ENCODE measurements at places on chromosomes 4 and X. TPM values are rescaled to one million over a fixed set of nuclear protein-coding genes. Genes with fewer than 3 reads are reported as not detected.
A peak's percentile ranks its signal among the peaks of the same experiment; 100 is the strongest.

GRCh38 chrX:41716222-41716621, 7.8 kb upstream of the GPR82 start:
- peaks cover 27% of the 10 kb centered on the region for H3K27me3 ChIP-seq
- no peak overlapping the region for H3K4me3 ChIP-seq
- no peak for DNase-seq
- H3K4me1 ChIP-seq, result no peaks in the 10 kb centered on the region
- no peak overlapping the region for H3K27ac ChIP-seq
- no peaks in the 10 kb centered on the region for H3K36me3 ChIP-seq

DNA sequence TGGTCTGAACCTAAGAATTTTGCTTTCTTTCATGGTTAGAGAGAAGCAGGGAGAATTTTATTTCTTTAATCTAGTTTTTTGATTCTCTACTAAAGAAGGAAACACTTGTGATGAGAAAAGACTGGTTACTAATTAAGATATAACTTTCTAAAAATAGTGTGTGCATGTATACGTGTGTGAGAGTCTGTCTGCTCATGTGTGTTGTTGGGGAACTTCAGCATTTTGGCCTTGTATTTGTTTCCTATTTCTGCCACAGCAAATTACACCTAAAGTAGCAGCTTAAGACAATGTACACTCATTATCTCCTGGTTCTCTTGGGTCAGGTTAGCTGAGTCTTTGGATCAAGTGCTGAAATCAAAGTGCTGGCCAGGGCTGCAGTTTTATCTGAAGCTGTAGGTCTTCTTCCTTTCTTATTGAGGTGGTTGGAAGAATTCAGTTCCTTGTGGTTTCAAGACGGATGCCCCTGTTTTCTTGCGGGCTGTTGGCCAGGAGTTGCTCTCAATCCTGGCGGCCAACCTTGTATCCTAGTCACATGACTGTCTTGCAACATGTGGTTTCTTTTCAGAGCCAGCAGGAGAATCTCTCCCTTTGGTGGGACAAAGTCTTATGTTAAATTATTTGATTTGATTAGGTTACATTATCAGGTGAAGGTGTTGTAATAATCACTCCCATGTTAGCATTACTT, 188.4 kb upstream of the CLNK start:
- H3K36me3 ChIP-seq, result no peaks in the 10 kb centered on the region
- no peaks in the 10 kb centered on the region for H3K27me3 ChIP-seq
- DNase-seq, result no peak
- H3K4me3 ChIP-seq, result no peak overlapping the region

DNA sequence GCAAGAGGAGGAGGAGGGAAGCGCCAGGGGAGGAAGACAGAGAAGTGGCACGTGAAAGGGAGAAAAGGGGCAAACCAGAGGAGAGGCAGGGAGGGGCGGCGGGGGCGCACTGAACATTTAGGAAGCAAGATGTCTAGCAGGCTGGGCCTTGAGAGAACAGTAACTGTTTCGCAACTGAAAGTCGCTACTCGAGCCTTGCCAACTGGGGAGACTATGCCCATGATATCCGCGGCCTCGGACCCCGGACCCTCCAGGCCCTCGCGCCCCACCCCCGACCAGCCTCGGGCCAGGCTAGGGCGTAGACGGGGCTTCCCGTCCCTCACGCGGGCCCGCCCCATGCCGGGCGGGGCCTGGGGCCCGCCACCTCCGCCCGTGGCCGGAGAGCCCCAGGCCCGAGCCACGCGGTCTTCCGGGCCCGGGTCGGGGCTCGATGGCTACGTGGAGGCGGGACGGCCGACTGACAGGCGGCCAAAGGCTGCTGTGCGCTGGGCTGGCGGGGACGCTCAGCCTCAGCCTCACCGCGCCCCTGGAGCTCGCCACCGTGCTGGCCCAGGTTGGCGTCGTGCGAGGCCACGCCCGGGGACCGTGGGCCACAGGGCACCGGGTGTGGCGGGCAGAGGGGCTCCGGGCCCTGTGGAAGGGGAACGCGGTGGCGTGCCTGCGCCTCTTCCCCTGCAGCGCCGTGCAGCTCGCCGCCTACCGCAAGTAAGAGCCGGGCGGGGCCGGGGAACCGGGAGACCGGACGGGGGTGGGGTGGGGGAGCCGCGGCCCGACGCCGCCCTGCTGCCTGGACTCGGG, at the start of gene SLC25A43:
SLC25A43 (plus strand) TSS at position 363 of the 798 bp plus-strand sequence; CDS start at position 431, 68 bp downstream.
- no peaks in the 10 kb centered on the region for H3K27me3 ChIP-seq
- H3K36me3 ChIP-seq, result no peaks in the 10 kb centered on the region
- H3K4me3 ChIP-seq, result peak within 1 kb of the TSS; percentile 76
- H3K4me1 ChIP-seq, result no peaks in the 10 kb centered on the region
- no peak for DNase-seq
- H3K27ac ChIP-seq, result peak within 1 kb of the TSS; percentile 86

- DNase-seq, result no peak
- H3K27ac ChIP-seq, result no peak overlapping the region
- no peaks in the 10 kb centered on the region for H3K4me1 ChIP-seq
- no peak overlapping the region for H3K4me3 ChIP-seq
Observed at GRCh38 chr4:7530082-7530481, 95.4 kb upstream of the PSAPL1 start.

- DNase-seq, result no peak
- H3K27ac ChIP-seq, result no peak overlapping the region
- no peaks in the 10 kb centered on the region for H3K4me1 ChIP-seq
- no peaks in the 10 kb centered on the region for H3K27me3 ChIP-seq
Observed at GRCh38 chr4:91128519-91128918, 1001.3 kb downstream of the CCSER1 start.

The RBMXL3 gene
- not detected for total RNA-seq

The SHOX gene
- 0.80 TPM for total RNA-seq

DNA sequence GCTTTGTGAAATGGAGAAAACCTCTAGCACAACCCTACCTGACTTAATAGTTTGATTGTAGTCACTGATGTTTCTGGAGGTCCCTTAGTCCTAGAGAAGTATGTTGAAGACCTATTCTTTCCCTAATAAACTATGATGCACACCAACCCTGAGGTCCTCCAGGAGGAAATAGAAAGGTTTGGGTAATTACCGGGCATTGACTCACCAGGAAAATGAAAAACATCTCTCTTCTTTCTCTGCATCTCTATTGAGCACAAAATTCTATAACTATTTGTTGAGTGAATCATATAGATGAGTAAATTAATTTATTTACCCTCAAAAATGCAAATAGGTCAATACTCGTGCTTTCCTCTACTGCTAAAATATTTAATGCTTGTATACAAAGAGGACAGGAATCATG, 582.4 kb upstream of the FAM241A start:
- H3K27ac ChIP-seq, result no peak overlapping the region
- no peak overlapping the region for H3K4me3 ChIP-seq
- no peaks in the 10 kb centered on the region for H3K4me1 ChIP-seq

- no peaks in the 10 kb centered on the region for H3K4me1 ChIP-seq
- no peak overlapping the region for H3K4me3 ChIP-seq
- no peak overlapping the region for H3K27ac ChIP-seq
- DNase-seq, result no peak
- H3K36me3 ChIP-seq, result no peaks in the 10 kb centered on the region
- H3K27me3 ChIP-seq, result no peaks in the 10 kb centered on the region
Observed at GRCh38 chr4:140789759-140790158, 33.6 kb upstream of the TBC1D9 start.

- DNase-seq, result no peak
- no peaks in the 10 kb centered on the region for H3K4me1 ChIP-seq
- no peak overlapping the region for H3K4me3 ChIP-seq
- H3K36me3 ChIP-seq, result no peaks in the 10 kb centered on the region
Observed at GRCh38 chr4:55356991-55357461, 11.0 kb downstream of the SRD5A3 start.

- H3K27me3 ChIP-seq, result no peaks in the 10 kb centered on the region
- no peak overlapping the region for H3K4me3 ChIP-seq
- no peak overlapping the region for H3K27ac ChIP-seq
- no peak for DNase-seq
- no peaks in the 10 kb centered on the region for H3K4me1 ChIP-seq
- peaks cover 9% of the 10 kb centered on the region for H3K36me3 ChIP-seq
Observed at GRCh38 chr4:39304651-39305050, 61.5 kb downstream of the RFC1 start.

GRCh38 chr4:5757091-5757490, 46.1 kb downstream of the EVC start:
- no peak overlapping the region for H3K4me3 ChIP-seq
- H3K4me1 ChIP-seq, result no peaks in the 10 kb centered on the region
- no peaks in the 10 kb centered on the region for H3K27me3 ChIP-seq
- peaks cover 7% of the 10 kb centered on the region for H3K36me3 ChIP-seq
- no peak for DNase-seq

GRCh38 chrX:110734271-110734670, 61.3 kb downstream of the CHRDL1 start:
- H3K27me3 ChIP-seq, result no peaks in the 10 kb centered on the region
- no peak overlapping the region for H3K4me3 ChIP-seq
- H3K36me3 ChIP-seq, result no peaks in the 10 kb centered on the region
- DNase-seq, result no peak

DNA sequence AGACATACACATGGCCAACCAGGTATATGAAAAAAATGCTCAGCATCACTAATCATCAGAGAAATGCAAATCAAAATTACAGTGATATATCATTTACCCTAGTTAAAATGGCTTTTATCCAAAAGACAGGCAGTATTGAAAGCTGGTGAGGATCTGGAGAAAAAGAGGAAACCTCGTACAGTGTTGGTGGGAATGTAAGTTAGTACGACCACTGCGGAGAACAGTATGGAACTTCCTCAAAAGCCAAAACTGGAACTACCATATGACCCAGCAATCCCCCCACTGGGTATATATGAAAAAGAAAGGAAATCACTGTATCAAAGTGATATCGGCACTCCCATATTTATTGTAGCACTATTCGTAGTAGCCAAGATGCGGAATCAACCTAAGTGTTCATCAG, 23.4 kb downstream of the ABHD18 start:
- H3K27me3 ChIP-seq, result no peaks in the 10 kb centered on the region
- no peak overlapping the region for H3K4me3 ChIP-seq
- H3K27ac ChIP-seq, result no peak overlapping the region
- H3K4me1 ChIP-seq, result no peaks in the 10 kb centered on the region
- DNase-seq, result no peak

DNA sequence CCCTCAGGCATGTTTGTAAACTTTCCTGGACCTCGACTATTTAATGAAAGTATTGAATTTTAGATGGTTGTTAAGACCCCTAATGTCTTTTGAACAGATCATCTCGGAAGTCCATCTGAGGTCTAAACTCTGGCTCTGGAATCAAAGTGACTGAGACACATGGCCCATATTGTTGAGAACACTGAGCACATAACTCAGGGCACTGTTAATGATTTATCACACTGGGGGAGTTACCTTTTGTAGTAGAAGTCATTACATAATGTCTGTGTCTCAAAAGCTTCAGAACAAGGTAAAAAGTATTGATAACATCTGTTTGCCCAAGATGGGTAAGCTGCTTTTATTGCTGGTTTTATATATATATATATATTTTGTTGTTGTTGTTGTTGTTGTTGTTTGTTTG, 103.4 kb upstream of the HS3ST1 start:
- no peak for DNase-seq
- no peak overlapping the region for H3K4me3 ChIP-seq
- no peak overlapping the region for H3K27ac ChIP-seq
- H3K36me3 ChIP-seq, result no peaks in the 10 kb centered on the region

GRCh38 chr4:152022543-152022942, 261.7 kb upstream of the GATB start:
- no peak overlapping the region for H3K27ac ChIP-seq
- no peaks in the 10 kb centered on the region for H3K36me3 ChIP-seq
- H3K4me3 ChIP-seq, result no peak overlapping the region
- no peak for DNase-seq

- H3K27me3 ChIP-seq, result no peaks in the 10 kb centered on the region
- H3K36me3 ChIP-seq, result no peaks in the 10 kb centered on the region
- H3K27ac ChIP-seq, result no peak overlapping the region
- DNase-seq, result no peak
- no peaks in the 10 kb centered on the region for H3K4me1 ChIP-seq
- no peak overlapping the region for H3K4me3 ChIP-seq
Observed at GRCh38 chr4:166012129-166013030, 139.3 kb downstream of the TLL1 start.

DNA sequence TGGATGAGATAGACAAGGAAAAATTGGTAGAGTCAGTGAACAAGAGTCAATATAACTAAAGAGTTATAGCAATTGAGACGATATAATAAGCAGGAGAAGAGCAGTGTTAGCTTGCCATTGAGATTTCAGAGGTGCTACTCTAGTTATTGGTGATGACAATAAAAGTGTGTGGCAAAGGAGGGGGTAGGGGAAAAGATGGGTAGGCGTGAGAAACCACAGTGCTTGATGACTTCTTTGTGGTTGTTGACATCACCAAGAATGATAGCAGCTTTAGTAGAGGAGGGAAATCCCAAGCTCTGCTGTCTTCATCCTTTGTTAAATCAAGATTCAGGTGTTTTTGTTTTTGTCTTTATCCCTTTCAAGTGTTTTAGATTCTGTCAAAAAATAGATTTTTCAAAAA, 179.9 kb upstream of the PPP3CA start:
- no peaks in the 10 kb centered on the region for H3K27me3 ChIP-seq
- H3K27ac ChIP-seq, result no peak overlapping the region
- no peak for DNase-seq
- H3K4me3 ChIP-seq, result no peak overlapping the region
